B cell (primary cell): ENCODE measurements at places on chromosomes 16 and 17. TPM values are rescaled to one million over a fixed set of nuclear protein-coding genes. Genes with fewer than 3 reads are reported as not detected.

GRCh38 chr17:15431196-15431595, 36.2 kb downstream of the CDRT4 start:
- DNase-seq: no peak

GRCh38 chr17:65479282-65479681, 82.2 kb downstream of the AXIN2 start:
- DNase-seq: no peak

GRCh38 chr17:69375229-69375628, 39.3 kb upstream of the MAP2K6 start:
- DNase-seq: no peak

- DNase-seq: no peak
Measured at GRCh38 chr17:55757659-55758058, 6.8 kb downstream of the PCTP start.

DNA sequence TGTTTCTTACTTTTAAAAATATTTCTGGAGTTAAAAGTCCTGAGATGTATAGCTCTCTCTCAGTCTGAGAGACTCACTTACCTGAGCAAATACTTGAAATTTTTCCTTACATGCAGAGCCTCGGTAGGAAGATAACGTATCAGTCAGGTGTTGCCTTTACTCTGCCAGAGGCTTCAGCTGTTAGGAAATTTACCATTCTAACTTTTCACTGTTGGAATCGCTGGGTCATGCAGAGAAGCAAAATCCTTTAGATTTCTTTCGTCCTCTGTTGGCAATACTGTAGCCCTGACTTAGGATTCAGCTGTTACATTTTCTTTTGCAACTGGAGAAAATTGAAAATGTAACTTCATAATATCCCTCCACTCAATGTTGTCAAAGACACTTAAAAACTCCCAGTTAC, 20.0 kb upstream of the KCNJ16 start:
- DNase-seq: no peak

DNA sequence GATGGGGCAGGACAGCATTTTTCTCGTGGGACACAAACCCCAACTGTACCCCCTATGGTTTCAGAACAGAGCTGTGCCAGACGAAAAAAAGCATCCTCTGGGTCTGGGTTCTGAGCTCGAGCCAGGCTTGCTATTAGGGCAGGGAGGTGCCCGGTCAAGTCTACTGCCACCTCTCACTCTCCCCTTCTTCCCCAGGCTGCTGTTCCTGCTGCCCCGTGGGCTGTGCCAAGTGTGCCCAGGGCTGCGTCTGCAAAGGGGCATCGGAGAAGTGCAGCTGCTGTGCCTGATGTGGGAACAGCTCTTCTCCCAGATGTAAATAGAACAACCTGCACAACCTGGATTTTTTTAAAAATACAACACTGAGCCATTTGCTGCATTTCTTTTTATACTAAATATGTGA, 1.1 kb downstream of the MT1E start:
- DNase-seq: no peak

DNA sequence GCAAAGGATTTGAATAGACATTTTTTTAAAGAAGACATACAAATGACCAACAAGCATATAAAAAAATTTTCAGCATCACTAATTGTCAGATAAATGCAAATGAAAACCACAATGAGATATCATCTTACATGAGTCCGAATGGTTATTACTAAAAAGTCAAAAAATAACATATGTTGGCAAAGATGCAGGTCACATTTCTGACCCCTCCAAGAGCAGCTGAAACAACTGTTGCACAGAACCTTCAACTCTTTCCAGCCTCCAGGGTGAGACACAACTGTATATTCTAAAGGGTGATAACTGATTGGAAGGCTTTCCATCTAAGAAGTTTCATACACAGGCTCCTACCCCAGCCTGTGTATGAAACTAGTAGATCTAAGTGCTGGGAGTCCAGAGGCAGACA, 51.9 kb downstream of the SLFN5 start:
- no peak for DNase-seq

Gene TXNDC17
- 18.2 and 19.5 TPM in 2 replicates for total RNA-seq

Gene CCDC78
- total RNA-seq: 11.2 and 11.8 TPM in 2 replicates

Gene KRT25
- not detected in 2 replicates for total RNA-seq

Gene C17orf113
- 2.1 TPM in 2 replicates for total RNA-seq

Gene SLC9A5
- total RNA-seq: 1.7 and 2.4 TPM in 2 replicates

Gene CDYL2
- 5.5 and 6.6 TPM in 2 replicates for total RNA-seq

Gene PERCC1
- total RNA-seq: 0.34 and 0.64 TPM in 2 replicates

Gene NPIPB9
- 12.6 and 13.4 TPM in 2 replicates for total RNA-seq

Gene OTOP2
- not detected in 2 replicates for total RNA-seq
